ENCODE measurements at places on chromosomes 2 and 18. TPM values are rescaled to one million over a fixed set of nuclear protein-coding genes. Genes with fewer than 3 reads are reported as not detected.

The CLHC1 gene
- 6.9 TPM for total RNA-seq

The IL18RAP gene
- not detected for total RNA-seq

The SERPINB10 gene
- total RNA-seq: 0.35 TPM

The RESP18 gene
- not detected for total RNA-seq

The NGEF gene
- total RNA-seq: 3.2 TPM

The IL1A gene
- under 0.01 TPM for total RNA-seq

The TBC1D8 gene
- total RNA-seq: 7.5 TPM

The LBH gene
- total RNA-seq: 8.9 TPM

The LBX2 gene
- total RNA-seq: 1.7 TPM

The SULT1C4 gene
- 0.53 TPM for total RNA-seq

The RALB gene
- total RNA-seq: 81.3 TPM

The ZNF385B gene
- not detected for total RNA-seq

The RAD51AP2 gene
- not detected for total RNA-seq

The PKDCC gene
- total RNA-seq: 63.1 TPM

The TTR gene
- total RNA-seq: not detected

The ALK gene
- total RNA-seq: not detected

The UPP2 gene
- total RNA-seq: not detected

The KATNAL2 gene
- total RNA-seq: 1.4 TPM

The UNC50 gene
- total RNA-seq: 51.9 TPM

The UCN gene
- total RNA-seq: not detected

The TMEM247 gene
- not detected for total RNA-seq

The TRAF3IP1 gene
- total RNA-seq: 6.2 TPM

The PIKFYVE gene
- total RNA-seq: 21.3 TPM

The PDE6D gene
- total RNA-seq: 27.7 TPM

The REG1B gene
- not detected for total RNA-seq

The CKAP2L gene
- total RNA-seq: 4.0 TPM

The KCNJ3 gene
- 0.35 TPM for total RNA-seq

The TFPI gene
- total RNA-seq: 158 TPM

The DPYSL5 gene
- total RNA-seq: not detected

The M1AP gene
- total RNA-seq: not detected

The TFCP2L1 gene
- not detected for total RNA-seq

The TMEFF2 gene
- total RNA-seq: not detected

Measured in myometrial cell (primary cell).